CD4-positive, CD25-positive, alpha-beta regulatory T cell (primary cell): ENCODE measurements at places on chromosomes 6 and 20. TPM values are rescaled to one million over a fixed set of nuclear protein-coding genes. Genes with fewer than 3 reads are reported as not detected.

Gene GTF3C6
- polyA plus RNA-seq: 135 TPM

Gene SAMD10
- 6.6 TPM for polyA plus RNA-seq

Gene BNIP5
- polyA plus RNA-seq: not detected

Gene ZSCAN23
- 0.13 TPM for polyA plus RNA-seq

Gene SRXN1
- polyA plus RNA-seq: 13.5 TPM

Gene C6orf15
- polyA plus RNA-seq: not detected

Gene LST1
- polyA plus RNA-seq: 8.4 TPM

Gene TMEM170B
- polyA plus RNA-seq: not detected

Gene NTSR1
- polyA plus RNA-seq: not detected

Gene OR2H1
- not detected for polyA plus RNA-seq

Gene BAK1
- polyA plus RNA-seq: 38.1 TPM

Gene PDE10A
- polyA plus RNA-seq: not detected

Gene YTHDF1
- 30.9 TPM for polyA plus RNA-seq

Gene GATA5
- polyA plus RNA-seq: not detected

Gene TMC2
- not detected for polyA plus RNA-seq

Gene PLCB1
- polyA plus RNA-seq: 0.44 TPM

Gene LYRM4
- 38.8 TPM for polyA plus RNA-seq

Gene NOX3
- not detected for polyA plus RNA-seq

Gene MLN
- polyA plus RNA-seq: not detected

Gene TMEM242
- polyA plus RNA-seq: 10.0 TPM

Gene PNPLA1
- not detected for polyA plus RNA-seq

Gene MAP7
- polyA plus RNA-seq: 0.11 TPM

Gene TULP1
- polyA plus RNA-seq: not detected

Gene VGLL2
- not detected for polyA plus RNA-seq

Gene KIF25
- not detected for polyA plus RNA-seq

Gene PI16
- 62.3 TPM for polyA plus RNA-seq

Gene TMEM74B
- polyA plus RNA-seq: not detected

Gene CLVS2
- polyA plus RNA-seq: not detected

Gene MAP3K7
- polyA plus RNA-seq: 27.9 TPM

Gene TGM3
- polyA plus RNA-seq: not detected

Gene PHF3
- 19.4 TPM for polyA plus RNA-seq

Gene KHDC3L
- polyA plus RNA-seq: not detected

Gene TBCC
- 136 TPM for polyA plus RNA-seq

Gene STXBP5
- polyA plus RNA-seq: 3.5 TPM

Gene FOXC1
- not detected for polyA plus RNA-seq

Gene EYS
- 0.05 TPM for polyA plus RNA-seq

Gene TRIM31
- polyA plus RNA-seq: 0.18 TPM

Gene TREML1
- not detected for polyA plus RNA-seq

Gene PPIL6
- polyA plus RNA-seq: 0.24 TPM

Gene PPP1R18
- 110 TPM for polyA plus RNA-seq

Gene EFCAB8
- not detected for polyA plus RNA-seq

Gene CCDC170
- not detected for polyA plus RNA-seq
